Psoas muscle (tissue), 8 donors: ENCODE measurements at places on chromosomes 7 and 10. TPM values are rescaled to one million over a fixed set of nuclear protein-coding genes. Genes with fewer than 3 reads are reported as not detected.

DNA sequence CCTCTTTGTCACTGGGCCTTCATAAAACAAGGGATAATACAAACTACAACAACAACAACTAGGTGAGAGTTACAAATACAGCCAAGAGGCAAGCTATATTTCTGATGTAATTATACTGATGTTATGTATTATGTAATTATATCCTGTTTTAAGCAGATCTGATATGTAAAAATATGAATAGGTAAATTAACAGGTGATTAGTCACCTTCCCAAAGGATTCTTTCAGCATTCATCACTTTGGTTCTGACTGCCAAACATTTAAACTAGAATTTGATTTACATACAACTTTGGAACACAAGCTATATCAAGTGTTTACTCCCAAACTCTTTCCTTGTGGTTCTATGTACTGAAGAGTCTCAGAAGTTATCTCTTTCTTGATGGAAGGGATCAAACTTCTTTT lies 53.7 kb downstream of the BEND7 start:
- no peak for DNase-seq

- DNase-seq: no peak
Measured at GRCh38 chr10:132300582-132300981, 7.2 kb downstream of the STK32C start.

DNA sequence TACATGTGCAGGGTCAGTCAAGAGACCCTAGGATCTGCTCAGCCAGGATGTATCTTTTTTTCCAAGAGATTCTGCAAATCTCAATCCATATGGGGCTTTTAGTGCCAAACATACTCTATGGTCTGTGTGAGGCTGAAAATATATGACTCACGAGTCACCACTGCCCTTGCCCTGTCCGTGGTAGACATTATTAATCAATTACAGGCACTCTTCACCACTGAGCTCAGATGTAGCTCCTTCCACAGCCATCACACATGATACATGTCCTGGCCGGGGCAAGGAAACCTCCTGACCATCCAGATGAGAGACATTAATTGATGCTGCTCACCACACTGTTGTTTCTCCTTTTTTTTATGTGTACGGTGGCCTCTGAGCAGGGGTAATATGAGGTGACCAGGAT lies 90.2 kb upstream of the RET start:
- DNase-seq: no peak

DNA sequence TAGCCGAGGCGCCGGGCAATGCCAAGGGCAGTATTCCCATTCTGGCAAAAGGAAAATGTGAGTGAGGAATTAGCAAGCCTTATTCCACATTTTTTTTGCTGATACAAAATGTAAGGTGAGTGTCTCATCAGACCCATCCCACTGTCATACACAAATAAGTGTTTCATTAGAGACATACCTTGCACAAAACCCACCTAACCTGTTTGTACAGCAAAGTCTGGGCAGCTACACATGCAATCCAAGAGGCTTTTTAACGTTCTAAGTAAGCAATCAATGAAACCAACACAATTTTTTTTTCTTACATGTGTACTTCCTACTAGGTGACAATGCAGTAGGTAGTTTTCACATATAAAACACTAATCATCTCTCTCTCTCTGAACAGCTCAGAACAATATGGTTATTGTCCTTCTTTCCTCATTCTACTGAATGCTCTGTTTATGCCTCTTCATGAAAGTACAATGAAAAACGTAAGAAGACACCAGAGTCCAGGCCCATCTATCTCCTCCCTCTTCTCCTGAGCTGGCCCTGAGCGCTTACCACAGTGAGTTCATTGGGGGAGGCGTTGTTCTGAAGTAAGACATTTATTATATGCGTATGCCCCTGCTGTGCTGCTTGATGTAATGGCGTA lies 217.2 kb downstream of the ANK3 start:
- DNase-seq: no peak

DNA sequence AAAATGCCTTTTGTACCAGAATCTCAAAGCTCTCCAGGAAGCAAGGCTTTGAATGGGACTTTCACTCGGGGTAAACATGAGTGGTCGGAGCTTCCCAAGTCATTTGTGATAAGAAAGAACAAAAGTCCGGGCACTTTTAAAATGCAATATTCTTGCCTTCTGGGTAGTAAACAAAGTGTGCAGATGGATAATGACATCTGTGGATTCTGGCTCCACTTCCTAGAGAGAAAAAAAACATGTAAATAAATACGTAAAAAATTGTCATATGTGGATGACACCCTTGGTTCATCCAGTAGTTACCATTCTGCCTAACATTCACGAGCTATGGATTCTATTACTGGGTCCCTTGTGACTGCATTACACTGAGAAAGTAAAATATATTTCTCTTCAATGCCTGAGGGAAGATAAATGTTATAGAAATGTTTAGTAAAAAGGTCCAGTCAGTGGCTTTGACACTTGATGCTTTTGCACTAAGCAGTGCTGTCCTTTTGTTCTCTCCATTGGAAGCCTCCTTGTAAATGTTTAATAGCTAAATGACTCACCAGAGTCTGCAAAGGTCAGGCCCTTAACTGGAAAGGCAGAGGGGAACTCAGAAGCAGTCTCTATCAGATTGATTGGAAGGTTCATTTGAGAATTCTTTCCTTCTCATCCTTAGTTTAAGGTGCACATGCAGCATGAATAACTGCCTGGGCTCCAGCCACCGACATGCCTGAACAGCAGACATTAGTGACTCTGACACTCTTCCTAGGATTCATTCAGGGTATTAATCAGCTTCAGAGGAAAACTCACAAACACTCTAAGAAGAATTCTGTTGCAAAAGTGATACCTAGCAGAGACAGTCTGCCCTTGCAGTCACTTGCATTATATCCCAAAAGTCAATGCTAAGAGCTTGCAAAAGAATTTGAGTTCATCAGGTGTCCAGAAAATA lies 11.7 kb upstream of the EDRF1 start:
- DNase-seq: no peak

GRCh38 chr7:132352800-132353199 lies 223.5 kb downstream of the PLXNA4 start:
- DNase-seq: no peak

GRCh38 chr7:42237811-42238541 lies 967 bp upstream of the GLI3 start:
- DNase-seq: peak; percentile 90

DNA sequence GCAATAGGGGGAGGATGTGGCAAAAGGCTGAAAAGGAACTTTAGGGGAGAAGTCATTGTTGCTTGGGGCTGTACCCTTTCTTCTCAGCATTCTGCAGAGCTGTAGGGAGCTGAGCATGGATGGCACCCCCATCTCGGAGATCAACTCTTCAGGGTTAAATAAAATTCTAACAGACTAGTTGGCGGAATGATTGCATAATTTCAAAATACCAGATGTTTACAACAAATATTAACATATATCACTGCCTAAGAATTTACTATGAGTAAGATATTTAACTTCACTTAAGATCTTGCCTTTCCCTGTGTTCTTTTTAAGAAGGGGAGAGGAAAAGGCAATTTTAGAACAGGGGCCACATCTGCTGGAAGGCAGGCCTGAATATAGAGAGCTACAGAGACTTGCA lies 509 bp upstream of the OR2F1 start:
- no peak for DNase-seq

- DNase-seq: no peak
Measured at GRCh38 chr7:30166841-30167235, 32.1 kb downstream of the MTURN start.

DNA sequence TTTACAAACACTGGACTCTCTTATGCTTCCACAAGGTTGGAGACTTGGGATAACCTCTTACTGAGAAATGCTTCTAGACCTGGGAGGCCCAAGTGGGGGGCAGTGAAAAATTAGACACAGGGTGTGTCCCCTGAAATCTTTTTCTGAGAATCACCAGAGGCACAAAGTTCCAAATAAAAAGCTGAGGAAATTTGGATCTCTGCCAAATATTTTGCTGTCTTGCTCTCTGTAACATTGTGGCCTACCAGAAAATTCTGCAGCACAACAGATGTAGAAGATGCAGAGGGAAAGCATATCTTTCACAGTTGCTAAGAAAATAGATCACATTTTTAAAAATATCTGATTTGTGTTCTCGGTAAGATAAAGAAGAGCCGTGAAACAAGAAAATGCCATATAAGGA lies 849.4 kb downstream of the CCSER2 start:
- DNase-seq: no peak

DNA sequence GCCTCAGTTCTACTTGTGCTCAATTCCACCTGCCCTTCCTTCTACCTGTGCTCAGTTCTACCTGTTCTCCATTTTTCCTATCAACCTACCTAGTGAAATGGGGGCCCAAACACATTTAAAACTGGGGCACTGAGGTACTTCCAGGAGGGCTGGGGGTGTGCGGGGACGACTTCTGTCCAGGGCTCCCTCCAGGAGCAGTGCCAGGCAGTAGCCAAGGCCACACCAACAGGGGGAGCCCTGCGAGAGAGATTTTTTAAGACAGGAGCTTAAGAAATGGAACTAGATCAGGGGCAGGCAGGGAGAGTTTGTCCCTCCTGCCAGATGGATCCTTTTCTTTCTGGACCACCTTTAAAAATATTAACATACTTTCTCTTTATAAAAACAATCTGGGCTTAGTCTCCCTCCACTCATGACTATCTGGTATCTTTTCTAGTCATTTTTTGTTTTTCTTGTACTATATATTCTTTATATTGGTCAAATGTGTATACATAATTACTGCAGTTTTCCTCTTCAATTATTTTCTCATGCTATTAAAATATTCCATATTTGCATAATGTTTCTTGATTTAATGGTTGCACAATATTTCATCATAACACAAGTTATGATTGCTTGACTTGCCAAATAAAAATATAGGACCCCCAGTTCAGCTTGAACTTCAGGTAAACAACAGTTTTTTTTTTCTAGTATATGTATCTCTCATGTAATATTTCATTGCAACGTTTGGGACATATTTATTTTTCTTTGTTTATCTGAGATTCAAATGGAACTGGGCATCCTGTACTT lies 47.3 kb upstream of the INSYN2A start:
- DNase-seq: no peak

DNA sequence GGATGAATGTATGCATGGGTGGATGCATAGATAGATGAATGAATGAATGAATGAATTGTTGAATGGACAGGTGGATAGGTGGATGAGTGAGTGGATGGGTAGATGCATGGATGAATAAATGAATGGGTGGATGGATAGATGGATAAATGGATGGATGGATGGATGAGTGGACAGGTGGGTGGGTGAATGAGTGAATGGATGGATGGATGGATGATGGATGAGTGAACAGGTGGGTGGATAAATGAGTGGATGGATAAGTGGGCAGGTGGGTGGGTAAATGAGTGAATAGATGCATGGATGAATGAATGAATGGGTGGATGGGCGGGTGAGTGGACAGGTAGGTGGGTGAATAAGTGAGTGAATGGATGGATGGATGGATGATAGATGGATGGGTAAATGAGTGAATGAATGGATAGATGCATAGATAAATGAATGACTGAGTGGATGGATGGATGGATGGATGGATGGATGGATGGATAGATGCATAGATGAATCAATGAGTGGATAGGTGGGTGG lies 72.6 kb downstream of the MYL10 start:
- DNase-seq: no peak

DNA sequence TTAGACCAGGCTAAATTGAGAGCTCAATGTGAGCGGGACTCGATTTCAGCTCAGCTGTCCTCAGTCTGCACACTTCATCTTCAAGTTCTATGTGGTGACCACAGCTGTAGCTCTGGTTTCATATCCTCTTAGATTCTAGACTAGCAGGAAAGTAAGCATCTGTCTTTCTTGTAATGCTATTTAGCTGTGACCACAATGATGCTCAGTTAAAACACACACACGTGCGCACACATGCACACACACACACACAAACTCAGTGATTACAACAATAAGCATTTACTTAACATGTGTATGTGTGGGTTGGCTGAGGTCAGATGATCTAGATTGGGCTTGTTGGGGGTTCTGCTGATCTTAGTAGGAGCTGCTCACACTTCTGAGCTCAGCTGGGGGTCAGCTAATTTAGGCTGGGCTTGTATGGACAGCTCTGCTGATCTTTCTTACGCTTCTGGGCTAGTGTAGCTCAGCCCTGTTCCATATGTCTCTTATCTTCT lies 82.5 kb downstream of the ZNF365 start:
- no peak for DNase-seq

DNA sequence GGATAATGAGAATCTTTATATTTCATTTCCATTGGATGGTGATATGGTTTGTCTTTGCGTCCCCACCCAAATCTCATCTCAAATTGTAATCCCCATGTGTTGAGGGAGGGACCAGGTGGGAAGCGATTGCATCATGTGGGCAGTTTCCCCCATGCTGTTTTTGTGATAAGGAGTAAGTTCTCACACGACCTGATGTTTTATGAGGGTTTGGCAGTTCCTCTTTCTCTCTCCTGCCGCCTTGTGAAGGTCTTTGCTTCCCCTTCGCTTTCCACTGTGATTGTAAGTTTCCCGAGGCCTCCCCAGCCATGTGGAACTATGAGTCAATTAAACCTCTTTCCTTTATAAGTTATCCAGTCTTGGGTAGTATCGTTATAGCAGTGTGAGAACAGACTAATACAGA lies 59.4 kb downstream of the MTPN start:
- DNase-seq: no peak

- no peak for DNase-seq
Measured at GRCh38 chr7:12800486-12800885, 113.1 kb downstream of the ARL4A start.

- no peak for DNase-seq
Measured at GRCh38 chr10:72490951-72491350, 134.9 kb downstream of the MICU1 start.

DNA sequence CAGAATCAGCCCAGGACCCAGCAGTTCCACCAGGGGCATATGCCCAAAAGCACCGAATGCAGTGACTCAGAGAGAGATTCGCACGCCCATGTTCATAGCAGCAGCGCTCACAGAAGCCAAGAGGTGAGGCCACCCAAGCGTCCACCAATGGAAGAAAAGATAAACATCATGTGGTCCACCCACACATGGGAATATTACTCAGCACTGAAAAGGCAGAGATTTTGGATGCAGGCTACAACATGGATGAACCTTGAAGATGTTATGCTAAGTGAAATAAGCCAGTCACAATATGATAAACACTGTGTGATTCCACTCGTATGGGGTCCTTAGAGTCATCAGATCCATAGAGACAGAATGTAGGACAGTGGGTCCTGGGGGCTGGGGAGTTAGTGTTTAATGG lies 427.4 kb downstream of the DNAJB6 start:
- no peak for DNase-seq

DNA sequence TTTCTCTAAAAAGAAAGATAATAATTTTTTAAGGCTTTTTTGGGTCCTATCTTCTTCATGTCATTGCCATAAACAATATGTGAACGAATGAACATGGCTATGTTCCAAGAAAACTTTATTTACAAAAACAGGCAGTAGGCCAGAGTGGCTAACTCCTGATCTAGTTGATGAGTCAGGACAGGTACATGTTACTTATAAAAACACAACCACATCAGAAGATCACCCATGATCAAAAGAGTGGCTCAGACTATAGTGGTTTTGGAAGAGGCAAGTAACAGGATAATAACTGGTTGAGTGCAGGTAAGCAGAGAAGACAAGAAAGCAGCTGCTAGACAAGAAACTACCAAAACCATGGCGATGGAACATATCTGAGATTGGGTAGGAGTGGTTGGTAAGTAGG lies 468.7 kb downstream of the KCNMA1 start:
- DNase-seq: no peak

MYH16 gene
- not detected for total RNA-seq

CALD1 gene
- total RNA-seq: 26.5 TPM

ASIC3 gene
- 3.0 TPM for total RNA-seq

LDB3 gene
- 723 TPM for total RNA-seq

FKBP6 gene
- not detected for total RNA-seq

SCIN gene
- 0.15 TPM for total RNA-seq

HTR5A gene
- total RNA-seq: not detected

GPR15LG gene
- not detected for total RNA-seq
